LHCN-M2 (cell line): ENCODE measurements at places on chromosomes 1 and 21.

GRCh38 chr1:93715529-93716126 lies 34.0 kb upstream of the BCAR3 start:
- DNase-seq: no peak

- DNase-seq: no peak
Measured at GRCh38 chr1:156693848-156694689, 11.3 kb downstream of the CRABP2 start.

DNA sequence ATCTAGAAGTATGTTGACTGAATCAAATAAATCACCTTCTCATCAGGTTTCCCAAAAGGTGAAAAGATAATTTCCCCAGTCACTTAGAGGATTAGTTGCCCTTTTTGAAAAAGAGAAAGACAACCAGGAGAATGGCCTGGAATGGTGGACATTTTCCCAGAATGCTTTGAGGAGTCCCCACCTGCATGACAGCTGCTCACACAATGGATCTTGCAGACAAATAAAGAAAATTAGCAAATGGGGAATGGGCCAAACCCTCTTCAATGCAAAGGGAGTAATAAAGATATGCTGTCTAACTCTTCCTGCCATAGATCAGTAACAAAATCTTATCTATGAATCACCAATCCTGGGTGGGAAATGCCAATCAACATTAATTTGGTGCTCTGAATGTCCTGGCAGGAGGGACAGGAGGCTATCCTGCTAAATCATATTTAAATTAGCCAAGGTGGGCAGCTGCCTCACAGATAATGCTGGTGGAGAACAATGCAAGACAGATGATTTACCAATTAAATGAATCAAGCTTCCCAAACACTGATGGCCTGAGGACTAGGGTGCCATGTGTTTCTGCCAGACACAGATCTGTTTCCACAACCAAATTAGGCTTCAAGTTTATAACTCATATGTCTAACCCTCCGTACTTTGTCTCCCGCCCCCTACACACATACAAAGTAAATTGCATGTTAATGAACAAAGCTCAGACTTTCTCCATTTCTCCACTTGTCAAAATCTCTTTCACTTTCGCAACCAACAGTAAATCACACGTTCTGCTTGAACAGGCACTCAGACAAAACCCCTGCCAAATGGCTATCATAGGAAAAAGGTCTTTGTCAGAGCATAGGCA lies 488.0 kb upstream of the PLXNA2 start:
- DNase-seq: no peak

GRCh38 chr1:24364975-24365678 lies 46.0 kb downstream of the GRHL3 start:
- DNase-seq: peak; percentile 82

DNA sequence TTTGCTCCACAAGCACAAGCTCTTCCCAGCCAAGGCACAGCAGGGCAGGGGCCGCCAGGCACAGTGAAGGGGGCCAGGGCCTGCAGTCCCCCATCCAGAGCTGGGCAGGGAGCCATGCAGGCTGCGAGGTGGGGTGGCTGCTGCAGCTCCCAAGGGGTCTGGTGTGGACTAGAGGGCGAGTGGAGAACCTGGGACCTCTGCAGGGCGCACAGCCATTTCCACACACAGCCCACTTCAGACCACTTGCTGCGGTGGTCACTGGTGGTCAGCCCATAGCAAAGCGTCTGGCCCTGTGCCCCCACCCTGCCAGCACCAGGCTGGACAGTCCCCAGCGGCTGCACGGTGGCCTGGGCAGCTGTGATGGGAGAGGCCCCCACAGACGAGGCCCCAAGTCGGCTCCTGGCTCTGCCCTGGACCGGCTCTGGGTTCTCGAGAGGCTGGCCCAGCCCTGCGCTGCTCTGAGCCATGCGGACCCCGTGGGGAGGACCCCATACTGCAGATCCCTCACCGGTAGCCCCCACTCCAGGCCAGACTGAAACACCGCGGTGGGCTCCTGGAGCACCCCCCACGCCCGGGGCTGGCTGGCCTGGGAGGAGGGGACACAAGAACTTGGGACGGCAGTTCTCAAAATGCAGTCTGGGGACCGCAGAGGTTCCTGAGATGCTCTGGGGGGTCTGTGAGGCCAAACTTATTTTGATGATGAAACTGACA lies 47.1 kb upstream of the COL6A2 start:
- DNase-seq: no peak

DNA sequence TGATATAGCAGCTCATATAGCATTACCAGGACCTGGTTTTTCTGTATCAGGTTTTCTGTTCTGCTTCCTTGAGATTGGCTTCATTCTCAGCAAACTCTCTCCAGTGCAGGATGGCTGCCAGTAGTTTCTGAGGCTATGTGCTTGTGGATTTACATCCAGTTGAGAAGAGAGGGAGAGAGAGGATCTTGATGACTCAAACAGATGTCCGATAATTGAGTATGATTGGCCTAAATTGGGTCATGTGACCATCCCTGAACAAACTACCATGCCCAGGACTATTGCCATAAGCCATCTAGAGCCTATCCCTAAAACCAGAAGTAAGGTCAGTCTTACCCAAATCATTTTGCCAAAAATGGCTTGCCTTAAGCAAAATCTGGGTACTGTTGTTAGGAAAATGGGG lies 18.1 kb upstream of the PSMA5 start:
- no peak for DNase-seq
